ENCODE measurements at places on chromosomes 6 and 20. TPM values are rescaled to one million over a fixed set of nuclear protein-coding genes. Genes with fewer than 3 reads are reported as not detected.

ANKRD66 gene
- not detected for total RNA-seq

CBLN4 gene
- total RNA-seq = not detected

HLA-DPA1 gene
- 0.18 TPM for total RNA-seq

LRRC73 gene
- total RNA-seq = 0.63 TPM

MUC21 gene
- total RNA-seq = not detected

MAPK14 gene
- total RNA-seq = 72.5 TPM

LKAAEAR1 gene
- total RNA-seq = 0.36 TPM

RSPO3 gene
- 7.9 TPM for total RNA-seq

CLVS2 gene
- total RNA-seq = not detected

ERVFRD-1 gene
- not detected for total RNA-seq

RSPO4 gene
- total RNA-seq = not detected

BEND3 gene
- total RNA-seq = 1.9 TPM

CFAP61 gene
- total RNA-seq = 0.18 TPM

MOXD1 gene
- total RNA-seq = 78.8 TPM

All from fibroblast of the aortic adventitia (primary cell).